ENCODE measurements at places on chromosomes 7 and 10.

GRCh38 chr7:129315960-129316359 lies 91.1 kb downstream of the AHCYL2 start:
- no peak for DNase-seq

DNA sequence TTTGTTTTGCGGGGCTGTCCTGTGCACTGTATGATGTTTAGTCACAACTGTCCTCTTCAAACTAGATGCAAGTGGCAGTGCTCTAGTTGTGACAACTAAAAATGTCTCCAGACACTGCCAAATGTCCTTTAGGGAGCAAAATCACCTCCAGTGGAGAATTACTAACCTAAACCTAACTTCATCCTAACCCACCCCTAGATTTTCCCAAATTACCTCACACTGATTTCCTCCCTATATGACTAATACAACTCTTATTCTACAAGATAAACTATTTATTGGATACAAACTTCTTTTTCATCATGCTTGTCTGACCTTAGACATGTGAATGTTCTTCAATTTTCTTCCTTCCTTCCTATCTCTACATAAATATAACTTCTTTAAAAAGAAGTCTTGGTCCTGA lies 26.4 kb downstream of the PNPLA8 start:
- no peak for DNase-seq

DNA sequence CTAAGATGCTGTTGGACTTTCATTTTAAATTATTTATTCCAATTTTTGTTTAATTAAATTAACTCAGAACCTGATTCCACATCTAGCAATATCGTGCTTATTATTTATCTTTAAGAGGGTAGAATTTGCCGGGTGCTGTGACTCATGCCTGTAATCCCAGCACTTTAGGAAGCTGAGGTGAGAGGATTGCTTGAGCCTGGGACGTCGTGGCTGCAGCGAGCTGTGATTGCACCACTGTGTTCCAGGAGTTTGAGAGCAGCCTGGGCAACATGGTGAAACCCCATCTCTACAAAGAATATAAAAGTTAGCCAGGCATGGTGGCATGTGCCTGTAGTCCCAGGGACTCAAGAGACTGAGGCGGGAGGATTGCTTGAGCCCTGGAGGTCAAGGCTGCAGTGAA lies 47.8 kb downstream of the ZFAND4 start:
- no peak for DNase-seq

GRCh38 chr10:47081264-47081663 lies 170.0 kb downstream of the PTPN20 start:
- DNase-seq = no peak

DNA sequence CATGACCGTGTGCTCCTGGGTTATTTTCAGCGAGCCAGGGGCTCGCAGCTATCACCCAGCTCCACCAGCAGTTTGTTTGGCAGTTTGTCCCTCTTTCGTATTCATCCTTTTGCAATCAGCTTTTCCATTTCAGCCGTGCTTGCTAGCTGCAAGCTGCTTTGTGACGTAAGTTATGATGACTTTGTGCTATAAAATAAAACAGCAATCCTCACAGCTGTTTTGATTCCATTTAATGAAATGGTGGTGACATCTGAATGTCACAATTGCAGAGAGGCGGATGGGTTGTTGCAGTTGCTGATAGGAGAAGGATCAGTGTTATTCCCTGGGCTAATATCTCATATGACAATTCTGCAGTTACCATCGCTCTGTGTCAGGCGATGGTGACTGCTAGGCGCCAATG lies 251.7 kb downstream of the SNX10 start:
- DNase-seq = no peak

- no peak for DNase-seq
Observed at GRCh38 chr10:28095791-28096378, 97.0 kb upstream of the ODAD2 start.

GRCh38 chr7:6628045-6628444 lies 9.1 kb upstream of the ZNF316 start:
- no peak for DNase-seq

DNA sequence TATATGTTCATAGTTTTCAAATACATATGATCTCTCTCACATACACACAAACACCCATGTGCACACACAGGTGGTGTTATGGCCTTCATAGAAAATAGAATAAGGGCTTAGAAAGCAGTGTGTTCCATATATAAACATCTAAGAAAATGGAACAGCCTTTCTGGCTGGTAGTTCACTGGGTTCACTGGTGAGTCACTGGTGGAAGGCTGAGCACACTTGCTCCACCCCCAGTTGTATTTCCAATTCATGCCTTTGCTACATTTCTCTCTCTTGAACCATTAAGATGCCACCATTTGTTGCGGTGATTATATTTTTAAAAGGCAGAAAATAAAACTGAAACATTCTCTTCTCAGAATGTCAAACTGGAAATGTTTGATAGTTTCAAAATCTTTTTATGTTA lies 252.1 kb downstream of the GLI3 start:
- DNase-seq = no peak

DNA sequence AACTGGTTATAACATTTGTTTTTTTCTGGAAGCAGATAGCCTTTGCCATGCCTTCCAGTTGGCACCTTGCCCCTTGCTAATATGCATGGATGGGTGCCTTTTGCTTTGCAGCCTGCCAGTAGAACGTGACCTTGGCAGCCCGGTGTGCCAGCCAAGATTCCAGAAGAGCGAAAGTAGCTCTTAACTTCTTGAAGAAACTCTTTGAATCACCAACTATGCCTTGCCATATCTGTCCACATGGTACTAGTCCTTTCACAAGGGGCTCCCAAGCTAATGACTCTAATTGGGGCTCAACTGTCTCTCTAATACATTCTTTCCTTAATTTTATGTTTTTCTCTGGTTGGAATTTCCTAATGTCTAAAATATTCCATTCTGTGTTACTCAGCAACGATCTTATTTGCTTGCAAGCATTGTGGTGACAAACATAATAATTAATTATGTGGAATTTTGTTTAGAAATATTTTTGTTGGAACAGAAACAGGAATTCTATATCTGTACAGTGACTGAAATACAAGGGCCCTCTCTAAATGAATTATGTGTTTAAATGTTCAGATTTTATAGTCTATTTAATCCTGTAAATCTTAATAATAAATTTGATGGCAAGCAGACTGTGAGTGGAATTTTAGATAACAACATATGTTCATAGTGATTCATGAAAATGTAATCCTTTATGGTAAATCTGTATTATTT lies 45.8 kb downstream of the HDAC9 start:
- peak; percentile 19 for DNase-seq

GRCh38 chr10:88661577-88661976 lies 2.7 kb upstream of the LIPF start:
- DNase-seq = no peak

DNA sequence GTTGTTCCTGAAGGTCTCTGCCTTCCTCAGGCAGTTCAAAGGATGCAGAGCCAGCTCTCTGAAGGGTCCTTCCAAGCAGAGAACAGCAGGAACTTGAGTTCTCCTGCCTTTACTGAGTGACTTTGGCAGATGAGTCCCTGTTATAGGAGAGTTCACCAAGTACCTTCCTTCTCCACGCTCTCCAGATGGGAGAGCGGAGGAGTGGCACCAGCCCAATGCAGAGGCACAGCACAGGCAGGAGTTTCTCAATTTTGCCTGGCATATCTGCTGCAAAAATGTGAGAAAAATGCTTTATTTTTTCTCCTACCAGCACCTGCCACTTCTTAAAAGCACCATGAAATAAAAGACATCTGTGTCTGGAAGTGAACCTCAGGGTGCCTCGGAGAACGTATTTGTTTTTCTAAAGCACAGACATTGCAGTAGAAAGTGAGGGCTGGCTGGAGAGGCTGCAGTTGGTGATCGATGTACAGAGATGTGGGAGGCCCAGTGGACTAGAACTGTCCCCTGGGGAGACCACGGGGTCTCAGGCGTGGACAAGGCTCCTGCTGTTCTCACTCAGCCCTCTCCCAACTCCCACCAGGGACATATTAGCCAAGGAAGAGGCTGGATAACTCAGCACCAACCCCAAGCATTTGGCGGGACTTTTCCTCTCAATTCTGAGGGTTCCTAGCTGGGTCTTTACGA lies 174.5 kb downstream of the WDR37 start:
- no peak for DNase-seq

- no peak for DNase-seq
Observed at GRCh38 chr10:14571866-14572507, 202.7 kb downstream of the FAM107B start.

GRCh38 chr10:17607060-17607459 lies 10.1 kb downstream of the HACD1 start:
- no peak for DNase-seq

- no peak for DNase-seq
Observed at GRCh38 chr10:116728526-116729096, 13.8 kb downstream of the HSPA12A start.

DNA sequence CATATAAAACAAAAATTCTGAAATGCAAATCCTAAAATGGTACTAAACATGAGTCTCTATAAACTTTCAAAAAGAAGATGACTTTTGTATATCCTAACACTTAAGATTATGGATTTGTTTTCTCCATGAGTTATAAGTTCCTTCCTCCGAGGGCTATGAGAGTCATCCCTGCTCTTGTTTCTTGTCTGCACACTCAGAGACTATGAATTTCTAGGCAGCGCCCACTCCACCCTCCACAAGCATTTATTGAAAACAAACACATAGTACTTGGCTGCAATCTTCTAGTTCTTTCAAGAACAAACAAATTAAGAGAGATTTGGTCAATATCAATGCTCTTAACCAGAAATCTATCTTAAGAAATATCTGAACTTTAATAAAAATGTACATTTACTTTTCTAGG lies 211.7 kb downstream of the DKK1 start:
- DNase-seq = peak; percentile 28

GRCh38 chr7:140564643-140565042 lies 76.0 kb downstream of the DENND2A start:
- peak; percentile 59 for DNase-seq

GRCh38 chr7:11648101-11648500 lies 183.9 kb downstream of the THSD7A start:
- DNase-seq = no peak

- no peak for DNase-seq
Observed at GRCh38 chr7:121083138-121083789, 94.8 kb downstream of the CPED1 start.

GRCh38 chr10:78655979-78656378 lies 412.8 kb upstream of the ZMIZ1 start:
- DNase-seq = no peak

DNA sequence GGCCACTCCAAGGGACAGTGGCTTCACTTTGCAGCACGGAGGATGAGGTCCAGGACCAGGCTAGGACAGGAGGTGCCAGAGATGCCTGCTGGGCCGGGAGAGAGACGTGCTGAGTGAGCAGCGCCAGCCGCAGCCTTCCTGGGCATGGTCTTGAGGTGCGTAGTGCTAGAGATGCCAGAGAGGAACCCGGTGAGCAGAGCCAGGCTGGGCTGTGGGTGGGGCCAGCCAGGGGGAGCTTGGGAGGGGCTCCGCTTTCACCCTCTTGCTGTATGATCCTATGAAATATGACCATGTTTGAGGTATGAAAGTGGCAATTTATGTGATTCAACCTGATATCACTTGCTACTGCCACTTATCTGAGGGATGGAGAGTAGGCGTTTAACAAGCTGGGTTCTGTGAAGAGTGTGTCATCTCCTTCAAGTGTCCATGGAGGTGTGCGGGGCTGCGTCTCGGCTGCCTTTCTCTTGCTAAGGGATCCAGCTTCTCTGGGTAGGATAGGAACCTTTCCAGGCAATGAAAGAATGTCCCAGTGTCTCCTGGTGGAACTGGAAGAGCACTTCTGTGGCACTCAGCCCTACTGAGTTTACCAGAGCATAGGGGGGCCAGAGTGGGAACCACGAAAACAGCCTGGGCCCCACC lies 518.4 kb upstream of the FOXK1 start:
- no peak for DNase-seq

GRCh38 chr7:46288861-46289260 lies 367.8 kb upstream of the IGFBP3 start:
- no peak for DNase-seq

DNA sequence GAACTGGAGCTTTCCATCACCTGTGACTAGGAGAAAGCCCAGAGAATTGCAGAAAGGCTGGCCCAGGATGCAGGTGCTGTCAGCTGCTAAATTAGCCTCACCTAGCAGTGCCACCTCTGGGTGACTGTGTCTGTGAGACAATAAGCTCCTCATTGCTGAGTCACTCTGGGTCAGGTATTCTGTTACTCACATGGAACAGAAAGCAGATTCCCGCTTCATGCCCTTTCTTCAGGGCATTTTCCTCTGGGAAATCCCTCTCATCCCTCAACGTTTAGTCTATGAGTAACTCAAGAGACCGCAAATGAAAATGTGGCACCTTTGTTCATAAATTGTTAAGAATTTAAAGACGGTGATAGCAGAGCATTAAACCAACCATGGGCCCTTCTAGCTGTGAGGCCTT lies 184.0 kb downstream of the ADAM12 start:
- DNase-seq = no peak

- no peak for DNase-seq
Observed at GRCh38 chr10:77264107-77264506, 373.5 kb downstream of the KCNMA1 start.

GRCh38 chr7:142450206-142450605 lies 192.3 kb upstream of the PRSS58 start:
- no peak for DNase-seq

DNA sequence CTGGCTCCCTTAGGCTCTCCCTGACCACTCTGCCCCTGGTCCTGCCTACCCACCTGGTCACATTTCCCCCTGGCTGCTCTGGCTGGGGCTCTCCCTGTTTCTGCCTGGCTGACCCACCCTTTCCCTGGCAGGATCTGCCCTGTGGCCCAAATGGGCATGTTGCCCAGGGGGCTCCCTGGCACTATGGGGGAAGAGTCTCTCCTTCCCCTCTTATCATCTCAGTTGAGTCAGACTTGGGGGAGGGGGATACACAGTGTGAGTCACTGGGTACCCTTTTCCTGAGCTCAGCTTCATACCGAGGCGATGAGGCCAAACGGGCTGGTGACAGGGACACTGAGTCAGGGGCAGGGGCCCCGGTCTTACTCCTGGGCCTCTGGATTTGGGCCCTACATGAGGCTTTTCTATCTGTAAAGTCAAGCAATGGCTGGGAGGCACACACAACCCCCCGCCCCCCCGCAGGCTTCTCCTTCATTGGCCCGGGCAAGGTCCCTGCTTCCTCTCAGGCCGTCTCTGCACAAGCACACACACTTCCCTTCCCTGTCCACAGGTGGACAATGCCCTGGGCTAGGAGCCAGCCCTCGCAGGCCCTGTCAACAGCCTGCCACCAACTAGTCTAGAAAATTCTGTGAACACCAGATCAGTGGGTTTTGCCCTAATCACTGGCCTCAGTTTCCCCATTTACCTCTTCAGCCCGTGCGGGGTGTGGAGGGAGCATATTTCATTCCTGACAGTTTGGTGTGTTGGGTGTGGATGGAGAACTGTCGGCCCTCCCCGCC lies 627 bp upstream of the FLNC start:
- no peak for DNase-seq

- no peak for DNase-seq
Observed at GRCh38 chr10:79928028-79928583, 20.8 kb downstream of the SFTPD start.

GRCh38 chr10:771647-772046 lies 82.2 kb upstream of the DIP2C start:
- no peak for DNase-seq

DNA sequence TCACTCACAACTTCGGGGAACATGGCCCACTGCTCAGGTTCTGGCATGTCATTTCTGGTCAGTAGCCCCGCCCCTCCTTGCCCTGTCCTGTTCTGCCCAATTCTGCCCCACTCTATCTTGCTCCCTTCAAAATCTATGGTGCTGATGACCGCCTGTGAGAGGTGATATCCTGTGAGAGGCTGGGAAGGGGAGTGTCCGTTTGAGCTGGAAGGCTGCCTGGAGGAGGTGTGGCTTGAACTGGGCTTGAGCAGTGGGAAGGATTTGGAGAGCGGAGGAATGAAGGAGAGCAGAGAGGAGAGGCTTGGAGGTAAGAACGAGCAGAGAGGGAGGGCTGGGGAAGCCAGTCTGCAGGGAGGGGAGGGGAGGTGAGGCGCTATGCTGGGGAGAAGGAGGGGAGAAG lies 145.3 kb downstream of the RPS24 start:
- no peak for DNase-seq
